Mucosa of descending colon (tissue), 3 donors: ENCODE measurements at places on chromosomes 6 and 20. TPM values are rescaled to one million over a fixed set of nuclear protein-coding genes. Genes with fewer than 3 reads are reported as not detected.

DNA sequence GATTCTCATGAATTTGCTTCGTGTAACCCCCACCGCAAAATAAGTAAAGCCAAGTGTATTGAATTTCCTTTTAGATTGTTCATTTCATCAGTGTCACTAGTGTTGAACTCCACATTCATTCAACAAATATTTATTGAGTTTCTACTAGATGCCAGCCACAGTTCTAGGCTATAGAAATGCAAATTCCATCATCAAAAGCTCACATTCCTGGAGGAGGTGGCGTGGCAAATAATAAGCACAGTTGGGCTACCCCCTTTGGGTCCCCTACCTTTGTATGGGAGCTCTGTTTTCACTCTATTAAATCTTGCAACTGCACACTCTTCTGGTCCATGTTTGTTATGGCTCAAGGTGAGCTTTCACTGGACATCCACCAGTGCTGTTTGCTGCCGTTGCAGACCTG, 12.7 kb upstream of the ME1 start:
- no peak for DNase-seq

DNA sequence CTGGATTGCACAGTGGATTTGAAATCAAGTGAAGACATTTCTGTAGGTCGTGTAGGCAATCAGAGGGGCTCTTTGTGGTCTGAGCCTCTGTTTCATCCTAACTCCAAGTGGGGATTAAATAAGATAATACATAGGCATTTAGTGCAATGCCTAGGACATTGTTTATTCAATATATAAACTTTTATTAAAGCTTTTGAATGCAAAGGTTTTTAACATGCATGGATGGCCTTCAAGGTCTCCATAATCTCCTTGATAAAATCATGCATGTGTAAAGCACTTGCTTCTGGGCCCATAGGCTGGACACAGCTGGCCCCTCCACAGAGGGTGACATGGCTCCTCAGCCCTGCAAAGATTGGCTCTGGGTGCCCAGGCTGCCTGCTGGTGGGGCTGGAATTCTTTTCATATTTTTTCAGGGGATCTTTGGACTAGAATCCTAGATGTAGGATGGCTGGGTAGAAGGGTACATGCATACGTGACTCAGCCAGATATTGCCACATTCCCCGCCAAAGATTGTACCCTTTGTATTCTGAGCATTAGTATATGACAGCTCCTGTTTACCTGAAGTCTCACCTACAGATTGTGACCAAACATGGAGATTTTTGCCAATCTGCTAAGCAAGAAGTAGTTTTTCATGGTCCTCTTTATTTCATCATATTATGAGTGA, 19.0 kb upstream of the AVP start:
- DNase-seq = no peak

The PBOV1 gene
- not detected for total RNA-seq

DNA sequence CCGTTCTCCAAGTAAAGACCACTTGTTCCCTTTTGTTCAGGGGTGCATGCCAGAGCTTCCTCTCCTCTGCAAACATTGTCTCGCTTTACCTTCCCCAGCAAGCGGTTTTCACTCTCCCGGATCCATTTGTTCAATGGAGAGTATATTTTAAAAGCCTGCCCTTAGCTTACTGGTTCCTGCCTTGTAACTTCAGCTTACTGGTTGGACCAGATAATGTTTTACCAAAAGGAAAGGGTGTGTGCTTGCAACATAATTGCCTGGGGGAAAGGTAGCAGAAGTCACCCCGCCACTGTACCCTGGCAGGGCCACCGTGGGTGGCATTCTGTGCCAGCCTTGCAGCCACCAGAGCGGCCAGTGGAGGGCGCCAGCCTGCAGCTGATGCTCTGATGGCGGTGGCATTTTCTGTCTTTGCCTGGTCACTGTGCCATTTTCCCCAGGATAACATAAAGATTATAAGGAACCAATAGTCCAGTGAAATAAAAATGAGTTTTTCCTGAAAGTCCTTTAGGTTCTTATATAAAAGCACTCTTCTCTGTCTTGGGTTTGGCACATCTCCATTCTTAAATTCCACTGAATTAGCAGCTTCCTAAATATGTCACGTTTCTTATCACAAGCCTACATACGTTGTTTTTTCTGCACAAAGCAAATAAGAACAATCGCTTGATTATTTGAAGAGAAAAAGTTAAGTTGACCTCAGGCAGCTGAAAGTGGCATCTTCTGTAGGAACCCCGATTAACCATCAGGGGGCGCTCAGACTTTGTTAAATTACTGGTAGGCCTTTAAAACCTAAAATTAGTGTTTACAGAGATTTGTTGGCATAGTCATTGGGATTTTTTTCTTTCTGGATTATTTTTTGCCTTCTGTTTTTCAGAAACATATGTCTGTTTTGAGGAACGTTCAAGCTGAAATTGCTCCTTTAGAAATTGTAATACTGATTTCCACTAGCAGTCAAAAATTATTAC, 67.4 kb upstream of the XRN2 start:
- peak; percentile 80 for DNase-seq

- no peak for DNase-seq
Measured at GRCh38 chr6:146364816-146365594, 178.6 kb upstream of the RAB32 start.

The KCNK16 gene
- total RNA-seq = not detected

DNA sequence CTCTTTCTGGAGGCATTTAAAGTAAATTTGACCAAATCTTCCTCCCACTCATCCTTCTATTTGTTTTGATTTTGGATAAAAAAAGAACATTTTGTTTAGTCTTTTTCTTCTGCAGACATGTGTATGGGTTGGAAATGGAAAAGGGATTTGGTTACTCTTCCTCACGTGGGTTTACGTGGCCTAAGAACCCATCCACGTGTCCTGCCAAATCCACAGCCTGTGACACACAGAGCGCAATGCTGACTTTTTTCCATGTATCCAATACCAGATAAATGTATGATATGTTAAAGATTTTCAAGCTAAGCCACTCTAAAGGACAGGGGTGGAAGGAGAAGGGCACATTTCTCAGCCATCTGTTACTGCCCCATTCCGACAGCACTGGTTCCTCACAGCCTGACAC, 176.5 kb downstream of the COL12A1 start:
- DNase-seq = no peak

The PLN gene
- total RNA-seq = 19.5 TPM

The TCP11 gene
- not detected for total RNA-seq

- DNase-seq = no peak
Measured at GRCh38 chr6:104608101-104608500, 251.6 kb downstream of the HACE1 start.

DNA sequence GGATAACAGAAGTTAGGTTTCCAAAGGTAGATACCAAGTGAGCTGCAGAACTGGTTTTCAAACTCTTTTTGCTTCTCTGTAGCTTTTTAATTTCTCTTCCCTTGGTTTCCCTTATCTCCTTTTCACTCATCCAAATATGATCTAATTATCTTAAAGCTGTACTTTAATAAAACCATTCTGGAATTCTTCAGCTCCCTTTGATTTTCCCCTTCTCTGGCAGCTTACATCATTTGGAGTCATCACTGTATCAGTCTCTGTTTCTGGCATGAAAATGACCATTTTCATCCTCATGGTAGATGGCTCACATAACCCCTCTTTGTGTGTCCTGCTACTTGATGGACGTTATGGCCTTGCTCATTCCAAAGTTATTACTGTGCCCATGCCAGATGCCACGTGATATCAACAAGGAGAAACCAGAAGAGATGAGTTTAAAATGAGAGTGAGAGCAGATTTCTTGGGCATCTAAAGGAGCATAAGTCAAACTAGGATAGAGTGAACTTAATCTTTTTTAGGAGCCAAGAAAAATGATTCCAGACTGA, 620.2 kb downstream of the QKI start:
- no peak for DNase-seq

The GPX5 gene
- total RNA-seq = not detected

DNA sequence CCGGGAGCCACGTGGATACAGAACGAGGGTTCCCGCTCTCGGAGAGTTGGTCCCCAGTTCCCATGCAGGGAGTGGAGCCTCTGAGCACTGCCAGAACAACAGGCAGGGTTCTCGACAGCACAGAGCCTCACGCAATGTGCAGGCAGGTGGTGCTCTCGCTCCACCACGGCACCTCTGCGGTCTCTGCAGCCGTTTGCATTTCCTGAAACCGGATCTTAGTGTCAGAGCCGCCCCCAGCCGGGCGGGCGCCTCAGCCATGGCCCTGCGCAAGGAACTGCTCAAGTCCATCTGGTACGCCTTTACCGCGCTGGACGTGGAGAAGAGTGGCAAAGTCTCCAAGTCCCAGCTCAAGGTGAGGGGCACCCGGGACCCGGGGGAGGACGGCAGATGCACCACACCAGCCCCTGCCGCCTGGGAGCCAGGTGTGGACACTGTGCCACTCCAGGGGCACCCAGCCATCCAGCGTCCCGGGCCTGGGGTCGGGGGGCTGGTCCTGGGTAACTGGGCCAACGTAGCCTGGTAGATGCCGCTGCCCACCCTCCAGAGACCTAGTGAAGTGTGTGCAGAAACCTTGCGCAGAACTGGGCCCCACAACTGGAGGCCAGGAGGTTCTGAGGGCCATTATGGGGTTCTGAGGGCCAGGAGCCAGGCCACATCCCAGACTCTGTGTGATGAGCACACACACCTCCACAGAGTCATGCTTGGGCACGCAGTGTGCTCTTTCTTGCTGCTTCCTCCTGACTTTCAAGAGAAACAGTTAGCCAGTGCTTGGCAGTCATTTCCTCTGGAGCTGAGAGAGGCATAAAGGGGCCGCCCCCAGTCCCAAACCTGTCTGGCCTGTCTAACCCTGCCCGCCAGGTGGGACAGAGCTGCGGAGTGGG, at the start of gene DEF6:
Gene DEF6 (plus strand): TSS at position 218 of the 881 bp plus-strand sequence. CDS start 39 bp downstream, at position 257.
- DNase-seq = peak; percentile 89

GRCh38 chr20:5557123-5557522, 193.1 kb upstream of the SHLD1 start:
- peak; percentile 69 for DNase-seq

GRCh38 chr20:53914091-53914780, 156.2 kb downstream of the BCAS1 start:
- DNase-seq = no peak

The KHDRBS2 gene
- 2.9 TPM for total RNA-seq

DNA sequence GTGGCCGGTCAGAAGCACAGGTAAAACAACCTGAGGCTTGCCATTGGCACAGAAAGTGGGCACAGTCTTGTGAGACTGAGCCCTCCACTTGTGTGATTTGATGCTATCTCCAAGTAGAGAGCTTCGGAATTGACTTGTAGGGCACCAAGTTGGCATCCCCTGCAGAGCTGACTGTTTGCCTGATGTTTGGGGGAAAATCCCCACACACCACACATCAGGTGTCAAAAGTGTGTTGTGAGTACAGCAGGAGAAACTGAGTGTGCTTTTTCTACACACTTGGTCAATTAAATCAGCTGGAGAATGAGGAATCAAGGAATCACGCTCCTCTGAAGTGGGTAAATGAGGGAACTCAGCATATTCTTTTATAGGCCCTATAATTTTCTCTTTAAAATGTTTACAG, 989 bp downstream of the SERINC3 start:
- DNase-seq = no peak

GRCh38 chr6:26375270-26375669, 7.6 kb upstream of the BTN2A2 start:
- no peak for DNase-seq

The CPNE1 gene
- total RNA-seq = 188 TPM

The SH3BGRL2 gene
- total RNA-seq = 63.2 TPM

DNA sequence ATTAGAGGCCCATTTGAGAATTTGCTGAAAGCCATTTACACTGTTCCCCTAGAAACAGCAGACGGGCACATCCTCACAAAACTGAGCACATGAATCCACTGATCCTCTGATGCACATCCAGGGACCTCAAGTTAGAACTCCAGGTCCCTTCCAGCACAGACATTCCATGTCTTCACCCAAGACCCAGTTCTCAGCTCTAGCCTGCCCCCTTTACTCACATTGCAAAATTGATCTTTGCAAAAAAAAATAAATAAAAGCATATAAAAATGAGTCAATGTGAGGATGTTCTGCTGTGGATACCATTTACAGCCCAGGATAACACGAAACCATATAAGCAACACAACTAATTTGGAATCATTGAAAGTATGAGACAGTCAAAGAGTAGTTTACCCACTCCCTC, 458.2 kb upstream of the JARID2 start:
- DNase-seq = no peak

- DNase-seq = no peak
Measured at GRCh38 chr6:107413966-107414645, 45.3 kb downstream of the PDSS2 start.

The HAO1 gene
- total RNA-seq = not detected

The CGA gene
- not detected for total RNA-seq
